HuH-7 (cell line): ENCODE measurements at places on chromosomes 12 and 14.

- no peak for DNase-seq
Observed at GRCh38 chr14:42421377-42422078, 814.9 kb downstream of the LRFN5 start.

GRCh38 chr12:46005151-46005797 lies 14.9 kb upstream of the SCAF11 start:
- DNase-seq: no peak

GRCh38 chr14:74302152-74302628 lies 544 bp downstream of the ABCD4 start:
- peak; percentile 34 for DNase-seq

DNA sequence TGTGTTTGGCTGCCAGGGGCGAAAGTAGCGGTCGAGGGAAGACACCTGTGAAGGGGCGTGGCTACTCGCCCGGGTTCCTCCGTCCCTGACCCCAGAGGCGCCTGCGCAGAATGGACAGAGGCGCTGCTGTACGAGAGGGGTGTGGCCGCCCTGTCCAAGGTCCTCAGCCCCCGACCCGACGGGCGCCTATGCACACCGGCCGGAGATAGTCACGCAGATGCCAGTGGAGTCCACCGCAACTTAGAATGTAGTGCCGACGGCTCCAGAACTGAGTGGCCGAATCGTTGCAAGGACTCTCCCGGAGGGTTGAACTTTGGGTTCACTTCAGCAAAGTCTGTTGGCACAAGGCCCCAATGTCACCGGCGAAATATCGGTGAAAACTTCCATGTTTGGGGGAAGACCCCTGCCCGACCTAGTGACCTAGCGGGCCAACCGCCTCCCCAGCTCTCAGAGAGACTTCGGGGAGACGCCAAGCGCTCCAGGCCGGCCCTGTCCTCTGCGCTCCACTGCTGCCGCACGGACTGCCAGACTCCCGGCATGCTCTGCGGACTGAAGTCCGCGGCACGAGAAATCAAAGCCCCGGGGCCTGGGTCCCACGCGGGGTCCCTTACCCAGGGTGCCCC lies 541 bp upstream of the RNU6-7 start:
- peak; percentile 99 for DNase-seq

- no peak for DNase-seq
Observed at GRCh38 chr12:32083489-32083888, 23.2 kb upstream of the BICD1 start.

DNA sequence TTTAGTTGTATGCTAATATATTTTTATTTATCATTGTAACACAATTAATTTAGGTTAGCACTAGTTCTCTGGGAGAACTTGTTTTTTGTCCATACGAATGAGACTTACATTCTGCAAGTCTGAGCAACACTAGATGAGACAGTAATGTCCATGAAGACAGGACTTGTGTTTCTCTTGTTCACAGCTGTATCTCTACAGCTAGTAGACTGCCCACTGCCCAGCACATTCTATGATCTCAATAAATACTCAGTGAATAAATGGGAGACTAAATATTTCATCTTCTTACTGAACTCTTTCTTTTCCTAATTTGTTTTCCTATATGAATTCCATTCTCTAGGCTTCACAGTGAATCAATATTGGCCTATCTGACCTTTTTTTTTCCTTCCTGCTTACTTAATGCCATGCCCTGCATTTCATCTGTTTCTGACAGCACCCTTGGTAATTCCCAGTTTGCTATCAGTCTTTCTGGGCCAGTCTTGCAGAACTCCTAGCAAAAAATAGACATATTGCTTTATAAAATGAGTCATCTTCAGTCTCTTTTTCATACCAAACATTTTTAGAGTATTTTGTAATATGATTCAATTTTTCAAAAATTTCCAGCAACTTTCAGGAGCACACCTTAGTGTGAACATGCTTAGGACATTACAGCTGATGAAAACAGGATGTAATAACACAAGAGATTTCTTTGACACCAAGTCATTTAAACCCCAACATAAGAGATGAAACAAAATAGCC lies 185.5 kb upstream of the ATP2B1 start:
- no peak for DNase-seq

- peak; percentile 76 for DNase-seq
Observed at GRCh38 chr14:103123634-103124500, 606 bp downstream of the TNFAIP2 start.

- no peak for DNase-seq
Observed at GRCh38 chr12:39441963-39442830, 723 bp downstream of the KIF21A start.

DNA sequence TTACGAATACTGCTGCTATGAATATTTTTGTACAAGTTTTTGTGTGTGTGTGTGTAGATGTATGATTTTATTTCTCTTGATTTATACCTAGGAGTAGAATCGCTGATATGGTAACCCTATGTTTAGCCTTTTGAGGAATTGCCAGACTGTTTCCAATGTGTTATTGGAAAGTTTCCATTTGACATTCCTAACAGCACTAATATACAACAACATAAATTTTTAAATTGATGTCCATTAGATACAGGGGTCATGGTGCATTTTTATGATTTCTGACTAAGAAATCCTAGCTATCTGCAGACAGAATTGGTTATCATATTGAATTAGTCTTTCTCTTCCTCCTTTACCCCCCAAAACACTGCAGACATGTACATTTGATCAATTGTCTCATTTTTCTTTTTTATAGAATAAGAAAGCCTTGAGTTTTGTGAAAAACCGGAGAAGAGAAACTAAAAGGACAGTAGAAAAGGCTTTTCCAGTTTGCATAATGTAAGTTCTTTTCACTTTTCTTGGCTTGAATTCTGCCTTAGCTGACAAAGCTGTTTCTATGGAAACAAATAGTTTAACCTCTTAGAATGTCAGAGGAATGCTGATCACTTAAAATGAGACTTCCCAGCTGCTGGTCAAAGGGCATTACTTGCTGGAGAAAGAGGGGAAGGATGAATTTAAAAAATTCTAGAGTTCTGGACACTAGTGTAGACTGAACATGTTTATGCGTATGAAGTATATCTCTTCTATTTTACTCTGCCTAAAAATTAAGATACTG lies 28.2 kb downstream of the PALS1 start:
- no peak for DNase-seq

GRCh38 chr12:109596418-109597244 lies 23.0 kb downstream of the MVK start:
- DNase-seq: no peak

DNA sequence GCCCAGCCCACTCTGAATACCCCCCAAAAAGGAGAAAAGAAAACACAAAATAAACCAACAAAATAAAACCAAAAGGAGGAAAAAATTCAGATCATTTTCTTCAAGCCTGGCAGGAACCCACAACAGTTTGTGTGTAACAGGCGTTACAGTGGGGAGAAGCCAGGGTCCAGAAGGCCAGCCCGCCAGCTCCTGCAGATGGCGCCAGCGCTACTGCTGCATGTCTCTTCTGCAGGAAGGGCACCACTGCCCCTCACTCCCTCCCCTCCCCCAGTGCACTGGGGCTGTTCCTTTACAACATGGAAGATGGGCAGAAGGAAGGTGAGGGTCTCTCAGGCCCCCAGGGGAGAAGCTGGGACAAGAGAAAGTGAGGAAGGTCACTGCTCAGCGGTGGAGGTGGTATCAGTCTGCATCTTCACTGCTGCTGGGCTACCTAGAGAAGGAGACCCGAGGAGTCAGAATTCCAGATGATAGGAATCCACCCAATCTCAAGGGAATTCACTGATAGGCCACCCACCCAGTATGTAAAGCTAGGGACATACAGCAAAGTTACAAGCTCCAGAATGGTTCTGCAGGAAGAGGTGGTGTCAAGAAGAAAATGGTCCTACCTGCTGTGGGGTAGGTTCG lies 2.3 kb upstream of the NOP2 start:
- DNase-seq: peak; percentile 68

DNA sequence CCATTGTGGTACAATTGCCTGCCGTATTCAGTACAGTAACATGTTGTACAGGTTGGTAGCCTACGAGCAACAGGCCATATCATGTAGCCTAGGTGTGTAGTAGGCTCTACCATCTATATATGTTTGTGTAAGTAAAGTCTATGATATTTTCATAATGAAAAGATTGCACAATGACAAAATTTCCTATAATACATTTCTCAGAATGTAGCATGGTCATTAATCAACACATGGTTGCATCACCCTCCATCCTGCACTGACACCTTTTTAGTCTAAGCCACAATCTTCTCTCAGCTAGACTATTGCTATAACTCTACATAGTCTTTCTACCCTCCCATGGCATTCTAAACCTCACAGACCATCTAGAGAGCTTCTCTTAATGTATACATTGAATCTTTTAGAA lies 158.5 kb upstream of the HMGA2 start:
- DNase-seq: no peak

- DNase-seq: no peak
Observed at GRCh38 chr12:90199006-90199405, 490.4 kb upstream of the ATP2B1 start.

GRCh38 chr14:49907186-49907585 lies 14.3 kb downstream of the ARF6 start:
- DNase-seq: no peak

DNA sequence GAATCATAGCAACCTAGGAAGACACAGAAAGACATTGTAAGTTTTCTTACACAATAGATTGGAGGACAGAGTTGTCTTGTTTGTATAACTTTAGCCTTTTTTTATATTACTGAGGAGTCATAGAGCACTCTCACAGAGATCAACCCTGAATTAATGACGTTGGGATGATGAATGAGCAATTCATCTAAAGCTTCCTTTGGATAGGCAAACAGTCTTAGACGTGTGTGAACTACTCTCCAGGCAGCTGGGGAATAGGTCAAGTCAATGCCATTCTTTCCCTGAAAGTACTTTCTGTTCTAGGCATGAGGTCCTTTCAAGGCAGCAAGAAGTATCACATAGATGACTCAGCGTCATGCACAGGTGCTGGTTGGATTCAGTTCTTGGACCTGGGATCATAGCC lies 369.1 kb upstream of the NOVA1 start:
- no peak for DNase-seq

DNA sequence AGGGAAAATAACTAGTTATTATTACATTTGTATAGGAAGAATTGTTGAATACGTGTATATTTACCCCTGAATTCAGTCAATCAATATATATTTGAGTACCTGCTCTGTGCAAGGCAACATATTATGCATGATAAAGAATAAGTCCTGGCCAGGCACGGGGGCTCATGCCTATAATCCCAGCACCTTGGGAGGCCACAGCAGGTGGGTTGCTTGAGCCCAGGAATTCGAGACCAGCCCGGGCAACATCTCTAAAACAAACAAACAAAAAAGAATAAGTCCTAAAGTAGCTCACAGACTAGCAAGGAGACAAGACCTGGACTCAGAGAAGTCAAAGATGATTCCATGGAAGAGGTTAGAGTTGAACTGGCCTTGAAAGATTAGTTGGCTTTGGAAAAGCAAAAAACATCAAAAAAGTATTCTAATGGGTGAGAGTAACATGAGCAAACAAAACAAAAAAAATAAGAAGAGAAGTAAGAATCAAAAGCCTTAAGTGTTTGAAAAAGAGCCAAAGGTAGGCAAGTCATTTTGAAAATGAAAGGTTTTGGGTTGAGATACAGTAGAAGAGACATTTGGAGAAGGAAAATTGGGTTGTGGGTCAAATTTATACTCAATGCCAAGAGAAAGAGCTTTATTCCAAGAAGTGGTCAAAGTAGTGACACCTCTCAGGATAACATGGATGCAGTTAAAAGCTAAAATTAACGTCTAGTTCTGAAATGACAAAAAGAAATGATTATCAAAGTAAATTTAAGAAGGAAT lies 115.2 kb upstream of the BCAT1 start:
- DNase-seq: no peak

DNA sequence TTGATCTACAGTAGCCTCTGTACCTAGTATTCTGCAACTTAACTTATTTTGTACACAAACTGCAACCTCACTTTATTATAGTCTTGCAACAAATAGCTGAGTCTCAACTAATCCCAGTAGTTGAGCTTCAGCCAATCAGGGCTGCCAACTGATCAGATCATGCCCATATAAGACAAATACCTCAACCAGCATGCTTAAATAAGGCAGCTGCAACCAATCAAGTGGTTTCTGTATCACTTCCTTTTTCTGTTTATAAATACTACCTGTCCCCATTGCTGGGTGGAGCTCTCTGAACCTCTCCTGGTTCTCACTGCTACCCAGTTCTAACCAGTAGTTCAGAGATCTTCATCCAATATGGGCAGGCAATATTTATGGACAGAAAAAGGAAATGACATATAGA lies 248.5 kb upstream of the FBXO33 start:
- DNase-seq: no peak

DNA sequence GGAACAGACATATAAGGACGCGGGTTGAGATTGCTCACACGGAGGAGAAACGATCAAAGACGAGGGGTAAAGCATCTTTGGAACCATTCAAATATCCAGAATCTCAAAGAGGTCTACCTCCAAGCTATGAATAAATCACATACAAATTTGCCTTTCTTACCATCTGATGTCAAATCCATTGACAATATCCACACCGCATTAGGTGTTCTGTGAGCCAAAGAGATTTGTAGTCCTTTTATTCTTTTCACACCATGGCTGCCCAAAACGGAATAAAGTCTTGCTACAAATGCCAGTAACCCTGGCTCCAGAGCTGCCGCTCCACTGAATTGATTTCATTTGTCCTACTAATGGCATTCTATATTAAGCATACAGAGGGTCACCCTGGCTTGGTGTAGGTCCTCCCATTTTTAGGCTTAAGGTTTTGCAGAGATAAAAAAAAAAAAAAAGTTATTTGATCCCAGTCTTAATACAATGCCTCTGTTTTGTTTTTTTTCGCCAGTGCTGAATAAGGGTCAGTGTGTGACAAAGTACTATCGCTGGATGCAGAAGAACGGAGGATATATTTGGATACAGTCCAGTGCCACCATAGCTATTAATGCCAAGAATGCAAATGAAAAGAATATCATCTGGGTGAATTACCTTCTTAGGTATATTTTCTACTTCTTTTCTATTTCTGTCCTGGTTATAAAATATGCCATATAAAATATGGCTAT lies 157.3 kb downstream of the EGLN3 start:
- DNase-seq: no peak

DNA sequence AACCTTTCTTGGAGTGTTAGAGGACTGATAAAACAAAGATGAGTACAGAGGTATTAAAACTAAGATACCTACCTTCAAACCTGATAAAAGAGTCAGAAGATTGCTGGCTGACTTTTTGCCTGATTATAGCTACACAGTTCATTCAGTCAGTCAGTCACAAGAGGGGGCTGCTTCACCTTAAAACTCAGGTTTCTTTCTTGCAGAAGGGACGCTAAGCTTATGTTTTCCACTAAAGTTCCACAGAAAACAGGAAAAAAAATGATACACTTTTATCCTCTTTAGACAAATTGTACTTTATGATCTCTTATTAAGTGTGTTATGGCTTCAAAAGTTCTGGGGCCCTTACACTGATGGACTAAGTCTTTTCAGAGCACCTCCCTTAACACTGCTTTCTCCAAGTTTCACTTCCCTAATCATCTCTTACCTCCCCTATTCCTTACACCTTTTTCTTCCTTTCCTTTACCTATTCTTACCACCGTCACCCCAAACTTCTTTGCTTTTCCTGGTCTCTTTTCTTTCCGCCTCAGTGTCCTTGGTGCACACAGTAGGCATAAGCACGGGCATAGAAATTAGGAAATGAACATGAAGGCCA lies 448.7 kb upstream of the OR4E1 start:
- DNase-seq: peak; percentile 13

GRCh38 chr12:109591041-109591440 lies 17.4 kb downstream of the MVK start:
- no peak for DNase-seq

GRCh38 chr12:123163227-123163626 lies 12.3 kb upstream of the PITPNM2 start:
- DNase-seq: no peak
